ENCODE measurements at places on chromosomes 1 and 21.

DNA sequence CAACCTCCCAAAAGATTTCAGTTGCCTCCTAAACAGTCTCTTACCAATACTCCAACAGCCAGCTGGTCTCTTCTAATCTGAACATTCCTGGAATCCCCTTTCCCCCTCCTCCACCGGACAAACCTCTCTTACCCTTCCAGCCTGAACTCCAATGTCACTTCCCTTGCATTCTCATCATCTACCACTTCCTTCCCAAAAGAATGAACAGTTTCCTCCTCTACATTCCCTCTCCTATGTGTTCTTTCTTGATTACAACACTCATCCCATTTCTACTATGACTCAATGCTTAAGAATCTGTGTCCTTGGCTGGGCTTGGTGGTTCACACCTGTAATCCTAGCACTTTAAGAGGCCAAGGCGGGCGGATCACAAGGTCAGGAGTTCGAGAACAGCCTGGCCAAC lies 417.1 kb downstream of the SETD4 start:
- DNase-seq = no peak

DNA sequence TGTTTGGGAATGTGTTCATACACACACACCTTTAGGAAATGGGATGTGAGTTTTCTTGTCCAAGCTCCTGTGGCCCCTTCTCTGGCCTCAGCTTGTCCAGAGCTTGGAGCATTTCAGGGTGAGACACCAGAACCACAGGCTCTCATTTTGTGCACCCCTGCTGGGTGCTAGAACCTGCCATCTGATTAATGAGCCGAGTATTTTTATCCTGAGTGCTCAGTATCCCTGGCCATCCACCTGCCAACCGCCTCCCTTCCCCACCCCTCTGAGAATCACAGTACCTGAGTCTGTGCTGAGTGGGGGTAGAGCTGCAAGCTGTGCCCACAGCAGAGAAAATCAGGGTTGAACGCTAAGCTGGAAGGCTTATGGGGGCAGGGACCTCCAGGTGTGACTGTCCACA lies 1.4 kb downstream of the CASQ1 start:
- no peak for DNase-seq

GRCh38 chr1:154178013-154178412 lies 13.9 kb downstream of the TPM3 start:
- no peak for DNase-seq

DNA sequence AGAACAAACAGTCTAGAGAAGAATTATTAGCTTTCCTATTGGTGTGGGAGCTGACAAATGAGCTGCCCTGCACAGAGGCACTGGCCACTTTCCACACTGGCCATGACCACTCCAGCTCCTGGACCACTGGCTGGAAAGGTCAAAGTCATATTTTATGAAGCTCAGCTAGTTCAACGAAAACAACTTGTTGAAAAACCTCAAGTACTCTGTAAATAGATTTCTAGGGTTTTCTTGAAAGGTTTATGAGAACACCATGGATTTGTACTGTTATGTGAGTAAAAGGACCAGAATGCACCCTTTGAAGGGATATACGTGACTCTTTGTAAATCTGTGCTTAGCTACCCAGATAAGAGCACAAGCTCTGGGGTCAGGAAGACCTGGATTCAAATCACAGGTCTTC lies 54.5 kb upstream of the FGGY start:
- DNase-seq = no peak

- peak; percentile 78 for DNase-seq
These were observed 6.2 kb upstream of the ERO1B start for GRCh38 chr1:236287757-236288619.

DNA sequence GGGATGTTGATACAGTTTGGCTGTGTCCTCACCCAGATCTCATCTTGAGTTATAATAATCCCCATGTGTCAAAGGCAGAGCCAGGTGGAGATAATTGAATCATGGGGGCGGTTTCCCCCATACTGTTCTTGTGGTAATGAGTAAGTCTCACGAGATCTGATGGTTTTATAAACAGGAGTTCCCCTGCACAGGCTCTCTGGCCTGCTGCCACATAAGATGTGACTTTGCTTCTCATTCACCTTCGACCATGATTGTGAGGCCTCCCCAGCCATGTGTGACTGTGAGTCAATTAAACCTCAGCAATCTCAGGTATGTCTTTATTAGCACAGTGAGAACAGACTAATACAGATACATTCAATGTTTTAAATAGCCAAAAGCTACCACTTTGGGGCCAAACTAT lies 41.1 kb downstream of the SLC35F3 start:
- DNase-seq = no peak

DNA sequence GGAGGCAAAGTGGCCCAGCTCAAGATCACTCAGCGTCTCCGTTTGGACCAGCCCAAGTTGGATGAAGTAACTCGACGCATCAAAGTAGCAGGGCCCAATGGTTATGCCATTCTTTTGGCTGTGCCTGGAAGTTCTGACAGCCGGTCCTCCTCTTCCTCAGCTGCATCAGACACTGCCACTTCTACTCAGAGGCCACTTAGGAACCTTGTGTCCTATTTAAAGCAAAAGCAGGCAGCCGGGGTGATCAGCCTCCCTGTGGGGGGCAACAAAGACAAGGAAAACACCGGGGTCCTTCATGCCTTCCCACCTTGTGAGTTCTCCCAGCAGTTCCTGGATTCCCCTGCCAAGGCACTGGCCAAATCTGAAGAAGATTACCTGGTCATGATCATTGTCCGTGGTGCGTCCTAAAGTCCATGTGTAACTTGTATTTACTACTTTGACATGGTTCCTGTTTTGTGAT lies 2.7 kb downstream of the RBM15 start:
- no peak for DNase-seq

DNA sequence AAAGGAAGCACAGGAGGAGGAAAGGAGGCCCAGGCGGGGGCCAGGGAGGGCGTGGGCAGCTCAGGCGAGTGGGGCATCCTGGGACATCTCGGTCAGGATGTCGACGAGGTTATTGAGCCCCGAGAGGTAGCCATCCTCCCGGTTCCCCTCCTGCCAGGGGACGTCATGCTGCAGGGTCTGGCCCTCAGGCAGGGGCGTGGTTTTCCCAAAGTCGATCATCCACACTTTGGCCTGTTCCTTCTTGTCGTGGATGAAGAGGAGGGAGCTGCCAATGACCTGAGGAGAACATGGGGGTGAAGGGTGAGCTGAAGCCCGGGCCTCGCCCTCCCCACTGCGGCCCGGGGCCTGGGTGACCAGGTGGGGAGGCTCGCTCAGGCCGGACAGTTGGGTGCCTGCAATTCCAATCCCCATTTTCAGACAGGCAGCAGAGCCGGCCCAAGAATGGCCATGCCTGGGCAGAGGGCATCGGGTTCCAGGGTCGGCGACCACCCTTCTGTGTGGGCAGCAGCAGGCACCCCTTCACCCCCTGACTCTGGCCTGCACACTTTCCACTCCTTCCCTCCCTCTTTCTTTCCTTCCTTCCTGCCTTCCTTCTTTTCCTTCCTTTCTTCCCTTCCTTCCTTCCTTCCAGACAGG lies 86.2 kb downstream of the STUM start:
- DNase-seq = no peak

DNA sequence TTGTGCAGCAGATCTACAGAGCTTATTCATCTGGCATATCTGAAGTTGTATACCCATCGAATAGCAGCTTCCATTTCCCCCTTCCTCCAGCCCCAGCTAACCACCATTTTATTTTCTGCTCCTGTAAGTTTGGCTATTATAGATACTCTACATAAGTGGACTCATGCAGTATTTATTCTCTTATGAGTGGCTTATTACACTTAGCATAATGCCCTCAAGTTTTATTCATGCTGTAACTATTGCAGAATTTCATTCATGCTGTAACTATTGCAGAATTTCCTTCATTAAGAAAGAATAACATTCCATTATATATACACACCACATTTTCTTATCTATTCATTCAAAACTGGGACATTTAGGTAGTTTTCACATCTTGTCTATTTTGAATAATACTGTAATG lies 30.5 kb upstream of the IFI16 start:
- no peak for DNase-seq

GRCh38 chr1:159009287-159009686 lies 420 bp upstream of the IFI16 start:
- no peak for DNase-seq

DNA sequence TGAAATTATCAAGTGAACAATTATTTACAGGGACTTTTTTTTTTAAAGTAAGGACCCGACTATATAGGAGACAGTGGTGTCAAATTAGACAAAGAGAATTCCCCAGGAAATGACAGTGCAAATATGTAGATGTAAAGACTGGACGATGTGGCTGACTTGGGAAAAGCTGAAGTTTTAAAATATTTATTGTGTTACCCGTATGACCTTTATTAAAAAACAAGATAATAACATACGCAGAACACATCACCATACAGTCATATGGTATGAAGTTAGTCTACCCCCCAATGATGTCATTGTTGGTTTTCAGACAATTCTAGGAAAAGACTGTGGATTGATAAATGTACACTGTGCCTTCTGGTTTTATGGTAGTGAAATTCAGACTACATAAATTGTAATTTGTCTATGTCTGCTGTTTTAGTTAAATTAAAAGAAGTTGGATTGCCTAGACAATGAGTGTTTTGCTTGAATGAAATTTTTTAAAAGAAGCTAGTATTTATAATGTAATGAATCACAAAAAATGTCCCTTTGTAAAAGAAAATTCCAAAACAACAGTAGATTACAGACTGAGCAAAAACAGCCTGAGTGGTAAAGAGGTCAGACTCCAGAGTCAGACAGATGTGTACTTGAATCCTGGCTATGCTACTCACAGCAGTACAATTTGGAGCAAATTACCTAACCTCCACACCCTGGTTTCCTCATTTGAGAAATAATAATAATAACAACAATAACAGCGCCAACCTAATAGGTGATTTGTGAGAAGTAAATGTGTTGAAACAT lies 15.5 kb upstream of the PDC start:
- no peak for DNase-seq

- no peak for DNase-seq
These were observed 95.1 kb downstream of the SIPA1L2 start for GRCh38 chr1:232534552-232535517.

GRCh38 chr1:38179483-38179882 lies 132.9 kb upstream of the POU3F1 start:
- no peak for DNase-seq

DNA sequence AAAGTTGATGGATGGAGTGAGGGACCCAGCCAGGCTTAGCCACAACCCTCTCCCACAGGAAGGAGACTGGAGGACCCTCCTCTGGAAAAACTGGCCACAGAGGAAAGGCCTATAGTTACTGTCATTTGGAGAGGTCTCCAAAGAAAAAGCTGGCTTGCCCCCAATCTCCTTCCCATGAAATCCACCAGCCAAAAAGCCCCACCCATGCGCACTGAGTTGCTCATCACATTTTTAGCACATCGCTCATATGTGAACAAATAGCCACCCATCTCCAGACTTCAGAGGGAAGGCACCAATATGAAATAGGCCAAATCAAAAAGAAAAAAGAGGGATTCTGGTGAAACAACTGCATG lies 36.9 kb upstream of the QSOX1 start:
- no peak for DNase-seq

- no peak for DNase-seq
These were observed 259.1 kb upstream of the USP24 start for GRCh38 chr1:55474168-55474786.

DNA sequence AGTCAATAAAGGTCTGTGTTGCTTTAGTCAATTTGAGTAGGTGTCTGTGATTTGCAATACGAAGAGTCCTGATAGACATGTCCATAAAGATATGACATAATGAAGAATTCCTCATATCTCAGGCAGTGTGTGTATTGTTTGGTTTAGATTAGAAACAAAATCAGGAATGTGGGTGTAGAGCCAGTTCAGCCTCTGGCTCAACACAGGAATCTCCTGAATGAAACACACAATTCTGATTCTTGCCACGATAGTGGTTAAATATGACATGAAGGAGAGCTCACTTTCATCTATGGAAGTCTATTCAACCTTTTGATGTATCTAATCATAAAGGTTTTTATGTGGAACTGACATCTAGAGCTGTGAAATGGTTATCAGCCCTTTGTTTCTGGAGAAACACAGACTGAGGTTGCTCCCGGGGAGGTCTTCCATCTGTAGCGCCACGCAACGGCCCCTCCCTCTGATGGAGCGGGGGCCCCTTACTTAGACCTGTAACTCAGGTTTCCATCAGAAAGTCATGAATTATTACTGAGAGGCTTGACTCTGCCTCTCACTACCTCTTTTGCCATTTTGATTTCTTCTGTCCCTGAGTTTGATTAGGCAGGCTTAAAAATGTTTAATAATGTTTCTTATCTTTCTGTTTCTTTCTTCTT lies 19.5 kb downstream of the TSPAN2 start:
- DNase-seq = no peak

- DNase-seq = no peak
These were observed 24.6 kb upstream of the B3GALT2 start for GRCh38 chr1:193210996-193211395.

DNA sequence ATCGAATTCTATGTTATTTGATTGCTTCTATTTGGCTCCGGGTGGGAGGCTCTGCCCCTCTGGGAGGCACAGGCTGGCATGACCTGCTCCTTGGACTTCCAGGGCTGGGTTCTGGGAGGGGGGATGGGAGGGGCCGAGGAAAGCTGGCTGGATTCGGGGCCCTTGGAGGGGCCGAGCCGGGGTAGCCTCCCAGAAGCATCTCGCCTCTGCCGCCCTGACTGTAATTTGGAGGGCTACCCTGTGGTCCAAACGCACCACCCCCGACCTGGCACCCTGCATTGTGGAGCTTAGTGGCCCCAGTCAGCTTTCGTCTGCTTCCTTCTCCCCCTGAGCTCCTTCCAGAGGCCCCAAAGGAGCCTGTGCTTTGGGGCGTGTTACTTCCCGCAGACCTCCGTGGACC lies 85.4 kb upstream of the TMEM51 start:
- DNase-seq = no peak
